ENCODE measurements at places on chromosomes 3 and 15. TPM values are rescaled to one million over a fixed set of nuclear protein-coding genes. Genes with fewer than 3 reads are reported as not detected.
A peak's percentile ranks its signal among the peaks of the same experiment; 100 is the strongest.

The NR1I2 gene
- 0.67 TPM for total RNA-seq

The CFAP92 gene
- total RNA-seq = 0.59 TPM

The WDR72 gene
- total RNA-seq = 87.7 TPM

The ALDH1A2 gene
- 12.4 TPM for total RNA-seq

The MCF2L2 gene
- 0.13 TPM for total RNA-seq

The LRRC2 gene
- total RNA-seq = 32.6 TPM

The ROBO1 gene
- total RNA-seq = 14.8 TPM

DNA sequence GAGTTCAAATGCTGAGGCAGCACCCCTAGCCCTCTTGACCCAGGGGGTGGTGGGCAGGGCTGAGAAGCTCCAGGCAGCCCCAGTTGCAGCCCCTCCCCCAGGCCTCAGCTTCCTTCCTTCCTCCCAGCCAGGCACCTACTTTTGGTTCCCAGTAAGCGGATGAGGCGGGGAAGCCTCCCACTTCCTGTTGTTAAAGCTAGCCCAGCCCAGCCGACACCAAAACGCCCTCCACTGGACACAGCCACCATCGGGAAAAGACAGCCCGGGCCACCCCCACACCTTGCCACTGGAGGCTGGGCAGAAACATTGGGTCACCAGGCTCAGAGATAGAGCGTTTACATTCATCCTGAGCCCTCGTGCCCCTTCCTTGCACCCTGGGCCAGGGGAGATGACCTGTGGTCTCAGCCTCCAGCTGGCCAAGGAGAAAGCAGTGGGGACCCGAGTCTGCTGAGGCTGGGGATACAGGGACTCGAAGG lies 3.5 kb downstream of the DUSP7 start:
- peak; percentile 62 for DNase-seq

- DNase-seq = no peak
Observed at GRCh38 chr15:63050731-63051155, 8.2 kb downstream of the TPM1 start.

GRCh38 chr3:37899711-37900306 lies 38.1 kb downstream of the CTDSPL start:
- no peak for DNase-seq

- no peak for DNase-seq
Observed at GRCh38 chr3:179760944-179761343, 108.1 kb downstream of the USP13 start.

GRCh38 chr15:63306492-63307073 lies 29.2 kb downstream of the APH1B start:
- DNase-seq = peak; percentile 85

- no peak for DNase-seq
Observed at GRCh38 chr3:129756871-129757270, 136.6 kb downstream of the TMCC1 start.

DNA sequence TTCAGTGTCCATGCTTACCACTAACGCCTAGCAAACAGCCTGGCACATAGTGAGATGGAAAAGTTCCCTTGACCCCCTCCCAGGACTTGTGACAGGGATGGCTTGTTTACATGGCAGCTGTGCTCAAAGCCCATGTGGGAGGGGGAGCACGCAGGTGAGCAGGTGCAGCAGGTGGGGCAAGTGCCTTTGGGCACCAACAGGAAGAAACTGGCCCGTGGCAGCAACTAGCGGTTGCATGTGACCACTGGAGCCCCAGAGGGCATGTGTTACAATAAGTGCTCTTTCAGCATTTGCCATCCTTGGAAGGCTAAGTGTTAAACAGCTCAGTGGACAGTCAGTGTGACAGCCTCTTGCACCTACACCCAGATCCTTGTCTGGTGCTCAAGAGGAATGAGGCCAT lies 734.6 kb downstream of the TUSC7 start:
- DNase-seq = no peak

- no peak for DNase-seq
Observed at GRCh38 chr15:92634060-92634459, 21.5 kb downstream of the FAM174B start.

GRCh38 chr15:100528833-100529428 lies at the start of gene CERS3:
CERS3 (minus strand) TSS chr15:100528950; CDS start chr15:100501849, 27,101 bp downstream.
- no peak for DNase-seq

DNA sequence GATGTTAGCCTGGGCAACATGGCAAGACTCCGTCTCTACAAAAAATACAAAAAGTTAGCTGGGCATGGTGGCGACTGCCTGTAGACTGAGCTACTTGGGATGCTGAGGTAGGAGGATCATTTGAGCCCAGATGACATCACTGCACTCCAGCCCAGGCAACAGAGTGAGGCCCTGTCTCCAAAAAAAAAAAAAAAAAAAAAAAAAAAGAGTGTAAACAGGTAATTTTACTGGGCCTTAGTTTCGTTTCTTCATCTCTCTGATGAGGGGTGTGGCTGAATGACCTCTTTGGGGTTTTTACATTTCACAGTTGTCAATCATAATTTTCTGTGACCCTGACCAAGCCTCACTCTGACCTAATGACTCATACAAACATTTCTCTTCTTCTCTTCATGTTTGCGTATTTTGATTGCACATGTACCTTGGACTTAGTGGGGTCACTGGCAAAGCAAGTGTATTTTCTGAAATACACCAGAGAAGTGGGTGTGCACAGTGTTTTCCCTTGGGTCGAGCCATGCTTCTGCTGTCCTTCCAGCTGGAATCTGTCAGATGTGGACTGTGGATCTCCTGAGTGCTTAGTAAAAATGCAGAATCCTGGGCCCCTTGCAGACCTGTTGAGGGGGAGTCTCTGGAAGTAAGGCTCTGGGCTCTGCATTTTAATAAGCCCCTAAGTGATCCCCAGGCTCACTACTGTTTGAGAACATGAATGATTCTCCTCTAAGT lies 140.5 kb downstream of the FNDC3B start:
- no peak for DNase-seq

GRCh38 chr15:59158701-59159034 lies 48.0 kb upstream of the LDHAL6B start:
- peak; percentile 91 for DNase-seq

DNA sequence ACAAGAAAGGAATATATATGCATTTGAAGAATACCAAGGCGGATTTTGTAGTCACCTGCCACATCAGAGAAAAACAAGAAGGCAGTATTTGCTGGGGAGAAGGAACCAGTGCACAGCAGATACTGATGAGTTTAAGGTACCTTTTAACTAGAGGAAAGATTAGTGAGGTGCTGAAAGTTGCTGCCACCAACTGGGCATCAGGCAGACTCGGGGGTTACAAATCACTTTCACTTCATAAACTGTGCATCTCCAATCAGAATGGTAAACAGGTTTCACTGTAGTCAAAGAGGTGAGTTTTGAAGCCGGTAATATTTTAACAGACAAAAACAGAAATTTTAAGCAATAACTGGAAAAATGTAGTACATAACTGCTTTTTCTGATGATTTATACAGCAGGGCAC lies 4.1 kb downstream of the FBN1 start:
- peak; percentile 53 for DNase-seq

DNA sequence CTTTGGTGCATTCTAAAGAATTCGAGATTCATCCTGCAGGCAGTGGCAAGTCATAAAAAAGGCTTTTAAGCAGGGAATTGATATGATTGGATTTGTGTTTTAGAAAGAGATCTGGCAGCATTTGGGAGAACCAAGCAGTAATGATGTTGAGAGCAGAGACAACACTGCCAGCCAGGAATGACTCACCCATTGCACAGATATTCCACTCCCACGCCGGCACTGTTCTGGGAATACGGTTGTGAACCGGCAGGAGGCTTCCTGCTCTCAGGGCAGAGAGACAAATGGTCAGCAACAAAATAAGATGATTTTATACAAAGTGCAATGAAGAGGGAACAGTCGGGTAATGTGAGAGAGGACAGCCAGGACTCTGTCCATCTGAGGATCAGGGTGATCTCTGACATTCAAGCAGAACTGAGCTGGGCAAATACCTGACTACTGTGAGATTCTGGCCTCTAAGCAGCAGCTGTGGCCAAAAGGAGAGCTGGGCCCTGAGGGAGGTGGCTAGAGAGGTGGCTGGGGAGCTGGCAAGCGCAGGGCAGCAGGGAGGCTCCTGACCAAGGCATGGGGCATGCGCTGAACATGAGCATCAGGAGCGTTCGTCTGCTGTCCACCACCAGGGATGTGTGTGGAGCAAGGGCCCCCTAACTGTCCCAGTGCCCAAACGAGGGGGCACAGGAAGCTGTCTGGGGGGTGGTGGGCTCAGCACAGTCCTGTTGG lies 56.1 kb upstream of the PLXNA1 start:
- no peak for DNase-seq
